ENCODE measurements at places on chromosomes 7 and 10.

DNA sequence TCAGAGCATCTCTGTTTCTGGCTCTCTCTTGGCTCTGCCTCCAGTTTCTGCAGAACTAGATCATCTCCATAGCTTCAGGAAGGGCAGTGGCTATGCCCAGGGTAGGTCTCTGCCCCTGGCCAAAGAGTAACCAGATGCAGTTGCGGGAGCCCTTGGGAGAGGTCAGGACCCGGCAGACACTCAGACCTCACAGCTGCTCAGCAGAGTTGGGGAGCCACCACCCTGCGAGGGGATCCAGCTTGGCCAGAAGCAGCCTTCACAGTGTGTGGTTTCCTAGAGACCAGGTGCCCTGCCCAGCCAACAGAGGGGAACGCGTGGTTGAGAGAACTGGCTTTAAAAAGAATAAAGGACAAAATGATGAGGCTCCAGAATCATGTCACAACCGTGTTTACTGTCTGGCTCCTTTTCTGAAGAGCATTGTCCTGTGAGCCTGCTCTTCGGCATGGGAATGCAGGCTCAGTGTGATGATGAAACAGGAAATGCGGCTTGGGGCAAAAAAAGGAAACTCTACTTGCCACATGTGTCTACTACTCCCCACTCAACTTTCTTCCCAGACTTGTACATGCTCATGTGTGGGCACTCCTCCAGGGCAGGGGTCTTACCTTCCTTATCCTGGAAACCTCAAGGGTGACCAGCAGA lies 243.1 kb downstream of the INHBA start:
- no peak for DNase-seq

DNA sequence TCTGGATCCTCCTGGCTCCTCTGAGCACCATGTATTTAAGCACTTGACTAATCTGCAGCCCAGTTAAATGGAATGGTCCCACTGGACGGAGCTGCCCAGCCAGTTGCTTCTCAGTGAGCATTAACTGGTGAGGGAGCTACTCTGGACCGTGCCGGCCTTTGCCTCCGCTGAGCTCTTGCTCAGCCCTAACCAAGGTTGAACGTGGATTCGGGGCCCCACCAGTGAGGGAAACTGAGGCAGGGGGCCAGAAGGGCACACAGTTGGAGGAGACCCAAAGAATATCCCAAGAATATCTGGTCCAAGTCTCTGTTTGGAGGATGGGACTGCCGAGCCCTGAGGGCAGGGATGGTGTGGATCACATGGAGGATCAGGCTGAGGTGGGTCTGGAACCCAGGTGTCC lies 13.7 kb downstream of the ADCYAP1R1 start:
- no peak for DNase-seq

GRCh38 chr10:6182454-6183098 lies 20.2 kb upstream of the PFKFB3 start:
- no peak for DNase-seq

DNA sequence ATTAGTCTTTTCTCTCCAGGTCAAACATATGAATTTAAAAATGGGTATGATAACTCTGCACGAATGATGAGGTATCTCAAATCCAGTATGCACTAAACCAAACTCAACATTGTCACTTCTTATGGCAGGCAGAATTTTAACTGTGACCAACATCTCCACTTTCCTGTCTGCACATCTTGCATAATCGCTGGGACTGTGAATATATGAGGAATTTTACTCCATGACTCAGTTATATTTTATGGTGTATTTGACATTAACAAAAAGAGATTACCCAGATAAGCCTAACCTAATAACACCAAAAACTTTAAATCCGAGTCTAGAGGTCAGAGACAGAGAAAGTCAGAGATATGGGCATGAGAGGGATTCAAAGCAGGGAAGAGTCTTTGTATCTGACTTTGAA lies 454.5 kb upstream of the SEMA3D start:
- no peak for DNase-seq
